ENCODE measurements at places on chromosomes 7 and 10.

GRCh38 chr10:122551450-122551849 lies 9.1 kb upstream of the DMBT1 start:
- DNase-seq, result no peak

DNA sequence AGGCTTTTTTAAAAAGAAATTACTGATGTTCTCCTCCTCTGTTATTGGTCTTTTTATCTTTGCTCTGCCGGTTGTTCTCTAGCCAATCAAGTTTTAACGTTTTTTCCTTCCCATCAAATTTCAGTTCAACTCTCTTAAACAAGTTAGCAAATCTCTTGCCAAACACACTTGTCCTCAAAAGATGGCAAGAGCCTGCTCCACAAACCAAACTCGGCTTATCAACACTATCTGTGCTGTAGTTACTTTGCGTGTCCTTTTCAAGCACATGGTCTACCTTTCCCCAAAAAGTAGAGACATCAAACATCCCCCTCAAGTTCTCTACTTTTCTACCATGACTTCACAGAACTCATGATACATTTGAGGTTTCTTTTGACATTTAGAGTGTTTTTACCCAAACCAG lies 71.3 kb downstream of the OSBPL3 start:
- no peak for DNase-seq

DNA sequence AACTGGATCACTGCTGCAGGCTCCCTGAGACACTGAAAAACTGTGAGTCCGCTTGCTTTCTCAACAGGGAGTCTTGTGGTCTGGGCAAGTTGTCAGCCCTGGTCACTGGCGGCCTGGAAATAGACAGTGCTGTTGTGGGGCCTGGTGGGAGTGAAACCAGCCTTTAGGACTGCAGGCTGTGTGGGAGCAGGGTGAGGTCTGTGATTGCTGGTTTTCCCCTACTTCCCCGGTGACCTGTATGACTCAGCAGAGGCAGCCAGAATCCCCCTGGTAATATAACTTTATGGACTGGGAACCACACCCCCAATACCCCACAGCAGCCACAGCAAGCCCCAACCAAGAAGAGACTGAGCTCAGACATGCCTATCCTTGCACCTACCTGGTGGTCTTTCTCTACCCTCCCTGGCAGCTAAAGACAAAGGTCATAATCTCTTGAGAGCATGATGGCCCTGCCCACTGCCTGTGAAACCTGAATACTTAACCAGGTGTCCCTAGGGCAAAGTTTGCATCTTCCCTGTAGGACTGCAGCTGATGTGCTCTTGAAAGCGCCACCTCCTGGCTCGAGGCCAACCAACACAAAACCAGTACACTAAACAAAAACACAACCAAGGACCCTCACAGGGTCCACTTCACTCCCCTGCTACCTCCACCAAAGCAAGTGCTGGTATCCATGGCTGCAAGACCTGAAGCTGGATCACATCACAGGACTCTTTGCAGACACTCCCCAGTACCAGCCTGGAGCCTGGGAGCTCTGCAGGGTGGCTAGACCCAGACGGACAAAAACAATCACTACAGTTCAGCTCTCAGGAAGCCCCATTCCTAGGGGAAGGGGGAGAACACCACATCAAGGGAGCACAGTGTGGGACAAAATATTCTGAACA lies 7.2 kb upstream of the ADAM22 start:
- DNase-seq, result no peak

GRCh38 chr10:34687434-34688210 lies 127.5 kb downstream of the PARD3 start:
- DNase-seq, result no peak

GRCh38 chr7:41696323-41696916 lies 6.5 kb downstream of the INHBA start:
- DNase-seq, result peak; percentile 70
